ENCODE measurements at places on chromosomes 3 and 15.

- no peak for DNase-seq
Measured at GRCh38 chr15:40358471-40359353, 693 bp downstream of the DISP2 start.

GRCh38 chr15:60910202-60910601 is 318.9 kb downstream of the RORA start:
- DNase-seq = no peak

DNA sequence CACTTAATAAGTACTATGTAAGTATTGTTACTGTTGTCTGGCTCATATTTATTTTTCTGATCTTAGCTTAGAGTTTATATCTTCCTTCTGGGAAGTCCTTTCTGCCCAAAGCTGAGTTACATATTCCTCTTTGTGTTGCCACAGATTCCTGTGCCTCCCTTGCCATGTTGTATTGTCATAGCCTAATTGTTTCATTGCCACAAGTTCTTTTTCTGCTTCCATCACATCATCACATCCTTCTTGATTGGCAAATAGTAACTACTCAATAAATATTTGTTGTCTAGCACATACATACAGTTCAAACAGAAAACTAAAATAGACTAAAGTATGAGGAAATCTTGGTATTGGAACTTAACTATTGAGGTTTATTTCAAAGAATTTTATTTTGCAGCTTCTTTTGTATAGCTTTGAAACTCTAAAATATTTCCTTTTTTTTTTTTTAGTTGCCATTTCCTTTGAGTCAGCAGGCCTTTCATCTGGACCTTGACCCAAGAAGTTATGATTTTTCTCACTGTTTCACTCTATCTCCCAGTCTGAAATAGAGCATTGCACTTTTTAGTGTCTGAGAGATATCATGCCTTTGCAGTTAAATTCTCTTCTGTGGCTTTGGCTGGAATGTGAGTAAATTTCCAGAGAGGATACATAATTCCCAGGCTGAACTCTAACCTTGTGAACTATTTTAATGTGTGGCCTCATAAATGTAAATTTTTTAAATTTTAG is 98.2 kb downstream of the ZNF609 start:
- DNase-seq = peak; percentile 33

DNA sequence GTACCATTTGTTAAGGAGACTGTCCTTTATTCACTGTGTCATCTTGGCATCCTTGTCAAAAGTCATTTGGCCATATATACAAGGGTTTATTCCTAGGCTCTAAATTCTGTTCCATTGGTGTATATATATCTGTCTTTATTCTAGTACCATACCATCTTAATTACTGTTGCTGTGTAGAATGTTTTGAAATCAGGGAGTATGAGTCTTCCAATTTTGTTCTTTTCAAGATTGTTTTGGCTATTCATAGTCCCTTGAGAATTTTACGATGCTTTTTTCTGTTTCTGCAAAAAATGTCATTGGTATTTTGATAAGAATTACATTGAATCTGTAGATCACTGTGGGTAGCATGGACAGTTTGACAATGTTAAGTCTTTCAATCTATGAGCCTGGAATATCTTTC is 28.7 kb downstream of the PFN2 start:
- no peak for DNase-seq

GRCh38 chr3:40181182-40181581 is 128.3 kb upstream of the EIF1B start:
- DNase-seq = no peak

GRCh38 chr3:184741798-184742675 is 30.2 kb upstream of the MAGEF1 start:
- DNase-seq = no peak

DNA sequence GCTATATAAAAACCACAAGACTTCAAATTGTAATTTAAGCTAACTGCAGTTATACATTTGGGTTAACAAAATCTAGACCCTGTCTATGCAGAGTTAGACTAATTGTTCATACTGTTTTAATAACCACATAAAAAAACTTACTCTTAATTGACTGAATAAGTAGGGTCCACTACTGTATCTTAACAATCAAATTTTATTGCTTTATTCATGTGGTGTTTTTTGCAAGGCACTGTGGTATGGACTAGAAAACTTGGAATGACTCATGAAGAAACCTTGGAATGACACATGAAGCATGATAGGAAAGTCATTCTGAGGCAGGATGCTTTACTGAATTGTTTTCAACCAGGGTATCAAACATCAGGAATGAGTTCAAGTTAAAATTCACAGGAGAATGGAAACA is 2.3 kb downstream of the SERP1 start:
- peak; percentile 67 for DNase-seq
